SK-N-SH treated with all-trans-retinoic acid at 6 μM for 48 hours (cell line): ENCODE measurements at places on chromosomes 13 and 19.
A peak's percentile ranks its signal among the peaks of the same experiment; 100 is the strongest.

- ATAC-seq = no peak
Observed at GRCh38 chr13:30440910-30441703, 18.8 kb downstream of the UBE2L5 start.

GRCh38 chr19:19750842-19751790, 18.2 kb upstream of the ZNF14 start:
- ATAC-seq = no peak

- ATAC-seq = no peak
Observed at GRCh38 chr13:74246487-74246886, 112.3 kb upstream of the KLF12 start.

DNA sequence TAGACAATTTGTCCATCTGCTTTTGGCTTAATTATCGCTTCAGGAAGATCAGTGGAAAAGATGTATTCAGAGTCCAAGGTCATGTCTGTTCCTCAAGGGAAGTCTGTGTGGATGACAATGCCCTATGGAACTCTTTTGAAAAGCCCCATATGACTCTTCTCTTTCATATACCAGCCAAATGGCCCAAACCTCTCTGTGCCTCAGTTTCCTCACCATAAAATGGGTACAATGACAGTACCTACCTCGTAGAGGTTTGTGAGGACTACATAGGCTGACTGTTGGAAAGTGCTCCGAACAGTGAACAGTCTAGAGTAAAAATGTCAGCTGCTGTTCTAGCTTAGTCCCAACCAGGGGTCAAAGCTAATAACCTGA, 104.6 kb downstream of the COL4A2 start:
- ATAC-seq = peak; percentile 7; the same call in 2 of the 3 replicates

- ATAC-seq = no peak
Observed at GRCh38 chr13:86298725-86299124, 499.5 kb upstream of the SLITRK6 start.

- ATAC-seq = peak; percentile 24
Observed at GRCh38 chr19:955803-956765, 28.1 kb upstream of the WDR18 start.

GRCh38 chr19:51366389-51367254, 434 bp upstream of the ETFB start:
- ATAC-seq = peak; percentile 85
